NCI-H1417 (cell line): ENCODE measurements at places on chromosomes 12 and 14.

DNA sequence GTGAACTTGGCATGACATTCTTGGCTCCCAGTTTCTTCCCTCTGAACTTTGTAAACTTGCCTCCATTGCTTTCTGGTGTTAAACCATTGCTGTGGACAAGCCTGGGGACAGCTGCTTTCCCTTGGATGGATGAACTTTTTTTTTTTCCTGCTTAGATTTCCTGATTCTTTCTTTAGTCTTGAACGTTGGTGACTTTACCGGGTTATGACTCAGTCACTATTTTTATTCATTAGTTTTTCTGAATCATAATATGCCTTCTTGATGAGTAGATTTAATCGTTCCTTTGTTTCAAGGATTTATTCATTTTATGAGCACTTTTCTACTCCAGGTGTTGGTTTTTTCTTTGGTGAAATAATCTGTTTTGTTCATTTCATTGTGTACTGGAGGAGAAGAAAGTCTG, 155.0 kb upstream of the RTL1 start:
- DNase-seq, result no peak

- DNase-seq, result no peak
These were observed 7.6 kb downstream of the SLC38A2 start for GRCh38 chr12:46364777-46365580.

DNA sequence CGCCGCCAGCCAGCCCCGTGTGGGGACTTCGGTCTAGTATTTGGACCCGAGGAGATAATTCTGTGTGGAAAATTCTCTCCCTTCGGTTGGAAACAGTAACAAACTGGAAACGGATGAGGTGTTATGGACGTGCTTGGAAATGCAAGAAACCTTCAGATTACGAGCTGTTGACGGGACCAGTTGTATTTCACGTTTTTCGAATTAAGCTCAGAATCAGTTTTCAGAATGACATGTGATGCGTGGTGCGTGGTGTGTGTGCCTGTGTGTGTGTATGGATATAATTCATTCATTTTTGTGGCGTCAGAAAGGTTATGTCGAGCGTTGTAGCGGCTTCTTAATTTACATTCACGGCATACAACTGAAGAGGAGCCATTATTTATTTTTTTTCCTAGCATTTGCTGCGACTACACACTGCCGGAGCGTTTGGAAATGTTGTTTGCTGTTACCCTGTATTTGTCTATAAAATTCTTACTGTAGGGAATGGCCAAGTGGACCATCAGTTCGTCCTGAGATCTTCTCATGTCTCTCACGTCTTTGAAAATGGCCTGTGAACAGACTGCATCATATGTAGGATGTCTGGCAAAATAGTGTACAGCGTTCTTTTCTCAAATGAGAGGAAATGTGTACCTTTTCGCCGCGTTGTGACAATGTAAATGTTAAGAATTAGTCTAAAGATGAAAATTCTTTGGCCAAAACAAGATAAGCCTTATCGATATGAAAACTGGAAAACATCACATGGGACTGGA, 1.3 kb downstream of the TRAF3 start:
- peak; percentile 68 for DNase-seq

DNA sequence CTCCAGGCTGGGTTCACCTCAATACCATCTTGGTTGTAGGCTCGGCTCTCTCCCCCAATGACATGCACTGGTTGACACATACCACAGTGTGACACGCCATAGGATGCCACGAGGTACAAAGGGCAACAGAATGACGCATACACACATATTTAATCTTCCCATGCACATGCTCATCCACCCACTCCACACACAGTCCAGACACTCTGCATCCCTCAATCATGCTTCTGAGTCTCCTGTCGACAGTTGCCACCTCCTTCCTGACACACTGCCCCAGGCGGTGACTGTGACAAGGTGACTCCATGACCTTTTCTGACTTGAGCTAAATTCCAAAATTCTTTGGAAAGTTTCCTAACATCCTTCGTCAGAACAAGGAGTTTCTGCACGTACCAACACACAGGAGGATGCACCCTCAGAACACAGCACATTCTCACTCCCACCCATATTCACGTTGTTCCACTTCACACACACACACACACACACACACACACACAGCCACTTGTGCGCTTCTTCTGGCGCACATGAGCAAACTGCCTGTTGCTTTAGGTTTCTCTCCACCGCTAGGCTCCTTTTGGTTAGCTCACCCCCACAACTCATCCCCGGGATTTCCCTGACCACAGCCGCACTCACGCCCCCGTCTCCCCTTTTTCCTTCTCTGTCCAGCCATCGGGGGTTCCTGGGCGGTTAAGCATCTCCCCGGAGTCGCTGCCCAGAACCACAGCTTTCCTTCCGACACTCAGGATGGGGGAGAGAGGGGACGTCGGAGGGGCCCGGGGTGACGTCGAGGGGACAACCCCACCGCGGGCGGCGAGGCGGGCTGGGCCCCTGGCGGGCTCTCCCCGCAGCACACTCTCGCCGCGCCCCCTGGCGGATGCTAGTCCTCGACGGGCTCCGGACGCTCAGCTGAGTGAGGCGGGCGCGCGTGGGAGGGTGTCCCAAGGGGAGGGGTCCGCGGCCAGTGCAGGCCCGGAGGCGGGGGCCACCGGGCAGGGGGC, 536 bp upstream of the WNT1 start:
- DNase-seq, result peak; percentile 47

GRCh38 chr14:96134508-96134907, 70.1 kb upstream of the BDKRB2 start:
- DNase-seq, result no peak

GRCh38 chr14:72906879-72907278, 13.0 kb upstream of the DPF3 start:
- DNase-seq, result no peak

- no peak for DNase-seq
These were observed 14.4 kb downstream of the ZDHHC17 start for GRCh38 chr12:76778364-76778763.

DNA sequence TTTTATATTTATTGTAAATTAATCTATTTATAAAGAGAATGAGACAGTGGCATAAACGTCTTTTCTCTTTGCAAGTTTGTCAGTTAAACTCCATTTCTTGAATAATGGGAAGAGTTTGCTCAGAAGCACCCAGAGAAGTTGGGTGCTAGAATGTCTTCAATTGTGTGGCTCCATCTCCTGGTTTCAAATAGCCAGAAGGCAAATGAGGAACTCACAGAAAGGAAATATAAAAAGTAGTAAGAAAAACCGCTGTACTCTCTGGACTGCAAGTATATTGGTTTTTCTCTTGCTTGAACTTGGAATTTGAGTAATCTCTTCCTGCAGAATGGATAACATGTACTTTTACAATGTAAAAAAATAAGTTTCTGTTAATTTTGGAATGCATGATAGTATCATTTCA, 217.5 kb downstream of the DPY19L2 start:
- no peak for DNase-seq

DNA sequence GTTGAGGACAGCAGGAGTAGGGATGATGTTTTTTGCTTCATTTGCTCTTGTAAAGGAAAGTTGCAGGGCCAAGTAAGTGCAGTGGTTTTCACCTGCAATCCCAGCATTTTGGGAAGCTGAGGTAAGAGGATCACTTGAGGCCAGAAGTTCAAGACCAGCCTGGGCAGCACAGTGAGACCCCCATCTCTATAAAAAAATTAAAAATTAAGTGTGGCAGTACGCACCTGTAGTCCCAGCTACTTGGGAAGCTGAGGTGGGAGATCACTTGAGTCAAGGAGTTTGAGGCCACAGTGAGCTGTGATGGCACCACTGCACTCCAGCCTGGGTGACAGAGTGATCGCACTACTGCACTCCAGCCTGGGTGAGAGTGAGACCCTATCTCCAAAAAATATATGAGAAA, 10.8 kb downstream of the DPF3 start:
- DNase-seq, result no peak

- no peak for DNase-seq
These were observed 6.4 kb downstream of the SLC15A5 start for GRCh38 chr12:16271062-16271461.

GRCh38 chr14:103626146-103626850, 2.7 kb upstream of the KLC1 start:
- DNase-seq, result peak; percentile 37

DNA sequence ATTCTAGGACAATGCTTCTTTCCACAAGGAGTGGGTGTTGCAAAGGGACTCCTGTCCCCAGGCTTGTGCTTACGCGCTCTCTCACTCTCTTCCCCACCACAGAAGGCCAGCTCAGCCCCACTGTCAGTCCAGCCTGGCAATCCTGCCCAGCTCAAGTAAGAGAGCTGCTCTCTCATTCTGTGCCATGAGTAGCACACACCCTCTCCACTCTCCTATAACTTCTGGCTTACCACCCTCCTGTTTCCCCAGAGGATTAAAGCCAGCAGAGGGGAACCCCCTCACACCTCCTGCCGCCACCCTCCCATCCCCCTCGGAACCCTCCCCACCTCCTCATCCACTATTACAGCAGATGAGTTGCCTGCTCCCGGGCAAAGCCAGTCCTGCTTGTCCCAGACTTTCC, 17.1 kb downstream of the NCKAP5L start:
- no peak for DNase-seq

DNA sequence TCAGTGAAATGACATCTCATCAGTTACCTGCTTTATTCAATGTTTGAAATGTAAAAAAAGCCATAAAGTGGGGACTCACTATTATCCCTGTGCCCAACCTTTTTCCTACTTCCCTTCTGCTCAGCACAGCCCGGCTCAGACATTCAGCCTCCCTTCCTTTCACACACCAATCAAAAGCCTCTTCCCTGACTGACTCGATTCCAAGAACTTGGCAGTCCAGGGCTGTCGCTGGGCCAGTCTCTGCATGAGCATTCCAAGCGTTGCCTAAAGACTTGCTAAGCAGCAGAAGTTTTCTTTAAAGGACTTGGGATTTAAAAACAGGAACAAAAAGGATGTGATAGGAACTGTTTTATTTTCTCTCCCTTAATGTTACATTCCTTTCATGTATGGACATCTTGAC, 22.7 kb downstream of the ITPR2 start:
- DNase-seq, result no peak

- peak; percentile 93 for DNase-seq
These were observed at the start of gene HECTD1 for GRCh38 chr14:31207755-31208545. TSS of gene HECTD1 (minus strand) at chr14:31207793. CDS start at chr14:31205936, 1,857 bp downstream.

- peak; percentile 12 for DNase-seq
These were observed 166.1 kb upstream of the SYT10 start for GRCh38 chr12:33605757-33606156.

DNA sequence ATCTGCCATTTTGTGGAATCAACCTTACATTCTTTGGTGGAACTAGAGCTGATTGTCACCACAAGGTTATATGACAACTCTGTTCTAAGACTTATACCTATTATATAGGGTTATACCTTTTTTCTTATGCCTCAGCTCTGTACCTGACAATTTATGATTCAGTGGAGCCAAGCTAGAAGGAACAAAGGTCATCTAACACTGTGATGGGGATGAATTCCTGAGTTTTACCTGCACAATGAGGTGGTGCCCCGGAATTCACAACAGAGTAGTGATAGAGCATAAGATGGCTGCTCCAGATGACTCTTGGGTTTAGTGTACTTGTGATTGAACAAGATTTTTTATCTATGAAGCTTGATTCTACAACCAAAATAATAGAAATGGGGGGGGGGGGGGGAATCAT, 207.3 kb downstream of the PCNX1 start:
- no peak for DNase-seq

DNA sequence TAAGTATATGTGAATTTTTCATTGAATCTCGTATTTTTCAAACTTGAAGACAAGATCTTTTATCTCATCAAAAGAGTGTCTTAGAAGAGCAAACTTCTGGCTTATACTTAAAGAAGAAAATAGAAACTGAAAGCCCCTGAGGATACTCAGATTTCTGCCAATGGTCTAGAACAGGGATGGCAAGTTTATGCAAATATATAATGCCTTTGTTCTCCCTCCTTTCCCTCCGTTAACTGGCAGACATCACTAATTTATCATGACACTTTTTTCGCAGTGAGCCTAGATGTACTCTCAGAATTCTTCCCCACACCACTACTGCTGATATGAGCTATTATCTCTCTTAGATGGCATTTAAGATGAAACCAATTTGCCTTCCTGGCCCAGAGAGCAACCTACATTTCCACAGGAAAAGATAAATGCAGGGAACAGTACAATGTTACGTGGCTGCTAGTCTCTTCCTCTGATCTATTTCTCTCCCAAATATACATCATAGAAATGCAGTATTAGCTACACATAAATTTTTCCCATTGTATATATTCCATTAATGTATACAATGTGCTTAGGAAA, 40.0 kb upstream of the DAAM1 start:
- no peak for DNase-seq

DNA sequence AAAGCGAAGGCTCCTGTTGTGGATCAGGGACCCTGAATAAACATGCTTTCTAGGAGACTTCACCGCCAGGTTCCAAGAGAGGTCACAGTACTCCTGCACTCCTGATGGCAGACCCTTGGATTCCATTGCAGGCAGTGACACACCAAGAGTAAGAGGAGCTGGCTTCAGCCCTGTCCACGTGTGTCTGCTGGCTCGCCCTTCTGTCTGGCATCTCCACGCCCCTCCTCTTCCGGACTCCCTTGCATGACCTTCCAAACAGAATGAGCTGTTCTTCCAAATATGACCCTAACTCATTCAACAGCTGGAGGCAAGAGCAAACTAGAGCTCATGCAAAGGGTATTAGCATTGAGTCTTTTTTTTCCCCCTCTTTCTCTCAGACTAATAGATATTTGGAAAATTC, 233.0 kb upstream of the PLEKHG7 start:
- DNase-seq, result no peak

DNA sequence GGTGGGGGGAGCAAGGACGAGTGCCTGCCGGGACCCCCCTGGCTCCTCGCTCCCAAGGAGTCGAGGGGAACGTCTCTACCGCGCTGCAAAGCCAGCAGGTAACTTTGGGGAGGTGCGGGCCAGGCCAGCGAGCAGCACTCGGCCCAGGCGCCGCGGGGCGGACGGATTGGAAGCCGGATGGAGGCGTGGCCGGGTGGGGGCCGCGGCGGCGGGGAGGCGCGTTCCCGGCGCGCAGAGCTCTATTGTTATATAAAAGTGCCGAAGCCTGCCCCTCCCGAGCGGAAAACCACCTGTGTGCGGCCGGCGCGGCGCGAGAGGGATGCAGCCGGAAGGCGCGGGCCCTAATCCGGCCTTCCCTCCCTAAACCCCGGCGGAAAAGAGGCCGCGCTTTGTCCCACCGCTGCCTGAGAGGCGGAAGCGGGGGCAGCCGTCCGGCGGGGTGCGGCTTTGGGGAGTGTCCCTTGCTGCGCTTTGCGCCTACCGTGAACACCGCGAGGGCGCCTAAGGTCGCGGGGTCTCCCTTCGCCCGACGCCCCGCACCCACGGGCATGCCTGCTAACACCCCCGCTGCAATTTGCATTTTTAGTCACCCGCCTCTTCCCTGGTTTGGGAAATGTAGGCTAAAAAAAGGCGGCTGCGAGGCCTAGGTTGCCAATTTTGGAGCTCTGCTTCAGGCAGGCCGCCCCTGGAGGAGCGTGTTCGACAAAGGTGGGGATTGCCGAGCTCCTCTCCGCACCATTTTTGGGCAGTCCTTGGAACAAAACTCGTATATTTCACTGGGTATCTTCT, 1.7 kb upstream of the DUSP6 start:
- peak; percentile 90 for DNase-seq

DNA sequence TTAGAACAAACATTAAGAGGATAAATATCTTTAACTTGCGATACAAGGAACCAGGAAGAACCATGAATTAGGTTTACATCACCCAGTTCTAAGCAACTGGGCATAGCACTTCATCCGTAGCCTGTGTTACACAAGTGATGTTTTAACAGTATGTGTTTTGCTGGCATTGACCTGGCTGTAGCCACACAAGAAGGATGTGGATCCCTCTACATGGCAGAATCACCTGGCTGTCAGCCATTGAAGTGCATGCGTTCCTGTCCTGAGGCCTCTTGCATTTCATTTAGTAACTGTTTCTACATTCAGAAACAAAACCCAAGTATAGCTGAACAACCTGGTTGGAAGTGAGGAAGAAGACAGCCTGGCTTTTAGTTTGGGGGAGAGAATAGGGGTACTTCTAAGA, 72.2 kb downstream of the TGFB3 start:
- DNase-seq, result no peak

GRCh38 chr12:123080634-123081033, 70.3 kb downstream of the PITPNM2 start:
- DNase-seq, result no peak
